ENCODE measurements at places on chromosomes 5 and 9.

GRCh38 chr5:96661855-96662724 is at the start of gene CAST:
Gene CAST, plus strand, starts transcription at chr5:96662376. Its CDS starts 47 bp downstream, at chr5:96662423.
- peak; percentile 83 for DNase-seq

DNA sequence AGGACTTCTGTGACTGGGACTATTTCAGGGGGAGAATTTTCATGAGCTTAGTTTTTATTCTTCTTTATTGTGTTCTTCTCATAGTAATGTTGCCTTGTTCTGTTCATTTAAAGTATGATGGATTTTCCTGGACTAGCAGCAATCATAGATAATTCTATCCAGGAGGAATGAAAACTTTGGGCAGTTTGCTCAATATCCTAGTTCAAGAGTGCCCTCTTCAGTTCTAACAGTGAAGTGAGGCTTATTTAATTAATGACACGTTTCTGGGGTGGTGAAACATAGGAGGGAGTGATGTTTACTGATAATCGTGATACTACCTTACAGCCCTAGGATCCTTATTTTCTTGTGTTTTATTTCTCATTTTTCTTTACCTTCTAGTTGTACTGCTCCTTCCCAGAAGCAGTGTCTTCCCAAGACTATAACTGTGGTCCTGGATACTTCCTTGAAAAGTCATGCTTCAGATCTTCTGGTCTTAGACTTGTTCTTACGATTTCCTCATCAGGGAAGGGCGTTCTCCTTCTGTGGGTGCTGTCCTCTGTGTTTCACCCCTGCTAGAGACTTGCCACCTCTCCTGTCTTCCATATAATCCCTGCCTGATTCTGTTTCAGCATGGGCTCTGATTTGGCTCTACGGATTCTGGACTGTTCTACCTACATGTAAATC is 57.4 kb downstream of the CFAP95 start:
- DNase-seq, result no peak

- DNase-seq, result no peak
These were observed 26.6 kb upstream of the CRB2 start for GRCh38 chr9:123329329-123329955.

- no peak for DNase-seq
These were observed 72.7 kb upstream of the SLC25A48 start for GRCh38 chr5:135761746-135762145.
